ENCODE measurements at places on chromosomes 11 and 22.
A peak's percentile ranks its signal among the peaks of the same experiment; 100 is the strongest.

DNA sequence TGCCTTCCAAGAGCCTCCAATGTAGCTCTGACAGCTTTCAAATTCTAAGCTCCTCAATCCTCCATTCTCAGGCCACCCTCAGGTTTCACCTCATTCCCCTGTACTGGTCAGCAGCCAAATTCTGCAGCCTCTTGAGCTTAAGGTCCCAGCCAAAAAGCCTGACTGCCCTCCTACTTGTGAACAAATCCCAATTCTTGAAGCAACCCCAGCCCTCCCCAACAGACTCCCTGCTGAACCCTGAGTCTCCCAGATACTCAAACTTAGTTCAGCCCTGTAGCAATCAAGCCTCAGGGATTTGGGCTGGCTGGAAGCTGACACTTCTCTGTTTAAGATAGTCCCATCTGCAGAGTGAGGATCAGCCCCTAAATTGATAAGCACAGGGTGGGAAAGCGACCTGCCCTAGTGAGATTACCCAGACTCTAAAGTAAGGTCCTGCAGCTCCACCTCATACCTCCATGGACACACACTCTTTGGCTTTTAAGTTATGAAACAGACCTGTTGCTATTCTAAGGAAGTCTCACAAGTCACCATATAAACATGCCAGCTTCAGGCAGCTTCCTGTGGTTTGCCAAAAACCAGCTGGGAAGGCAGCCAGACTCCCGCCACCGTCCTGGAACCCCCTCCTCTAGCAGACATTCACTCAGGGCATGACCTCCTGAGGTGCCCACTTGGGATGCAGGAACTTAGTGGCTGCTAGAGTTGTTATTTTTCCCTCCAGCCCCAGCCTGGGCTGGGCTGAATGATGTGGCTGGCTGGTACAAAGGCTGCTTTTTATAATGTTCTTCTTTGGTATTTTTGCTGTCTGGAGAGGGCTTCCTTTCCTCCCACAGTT, 82.5 kb upstream of the PICALM start:
- ATAC-seq = no peak

GRCh38 chr11:123197711-123198110, 2.7 kb upstream of the CLMP start:
- ATAC-seq = no peak

GRCh38 chr11:81647374-81647773, 1086.3 kb downstream of the FAM181B start:
- no peak for ATAC-seq

GRCh38 chr22:31227186-31227585, 15.1 kb downstream of the LIMK2 start:
- no peak for ATAC-seq

GRCh38 chr11:76744186-76745043, 38.7 kb upstream of the TSKU start:
- no peak for ATAC-seq

- peak; percentile 49 for ATAC-seq
Measured at GRCh38 chr11:134050541-134051383, 18.1 kb upstream of the JAM3 start.

DNA sequence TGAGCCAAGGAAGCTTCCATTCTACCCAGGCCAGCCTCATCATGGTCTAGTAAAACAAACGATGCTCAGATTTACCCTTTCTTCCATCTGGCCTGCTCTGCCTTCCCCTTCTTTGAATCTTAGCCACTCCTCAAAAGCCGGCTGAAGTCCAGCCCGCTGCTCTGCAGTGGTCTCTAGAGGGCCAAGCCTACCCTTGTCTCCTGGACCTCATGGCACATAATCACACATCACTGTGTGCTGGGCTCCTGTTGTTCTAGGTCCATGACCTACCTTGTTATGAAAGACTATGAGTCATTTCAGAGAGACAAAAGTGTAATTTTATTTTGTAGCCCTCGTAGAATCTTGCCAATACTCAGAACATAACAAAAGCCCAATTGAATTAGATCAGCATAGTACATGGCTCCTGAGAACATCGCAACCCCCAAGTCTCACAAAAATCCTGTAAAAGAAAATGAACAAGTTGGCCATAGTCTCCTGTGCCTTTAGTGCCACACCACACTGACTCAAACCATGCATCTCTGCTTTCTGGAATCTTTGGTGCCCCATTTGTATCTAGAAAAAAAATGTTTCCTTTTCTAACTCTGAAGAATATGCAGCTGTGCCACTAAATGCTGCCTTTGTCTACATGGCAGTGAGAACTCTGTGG, 192.7 kb downstream of the OPCML start:
- ATAC-seq = no peak

DNA sequence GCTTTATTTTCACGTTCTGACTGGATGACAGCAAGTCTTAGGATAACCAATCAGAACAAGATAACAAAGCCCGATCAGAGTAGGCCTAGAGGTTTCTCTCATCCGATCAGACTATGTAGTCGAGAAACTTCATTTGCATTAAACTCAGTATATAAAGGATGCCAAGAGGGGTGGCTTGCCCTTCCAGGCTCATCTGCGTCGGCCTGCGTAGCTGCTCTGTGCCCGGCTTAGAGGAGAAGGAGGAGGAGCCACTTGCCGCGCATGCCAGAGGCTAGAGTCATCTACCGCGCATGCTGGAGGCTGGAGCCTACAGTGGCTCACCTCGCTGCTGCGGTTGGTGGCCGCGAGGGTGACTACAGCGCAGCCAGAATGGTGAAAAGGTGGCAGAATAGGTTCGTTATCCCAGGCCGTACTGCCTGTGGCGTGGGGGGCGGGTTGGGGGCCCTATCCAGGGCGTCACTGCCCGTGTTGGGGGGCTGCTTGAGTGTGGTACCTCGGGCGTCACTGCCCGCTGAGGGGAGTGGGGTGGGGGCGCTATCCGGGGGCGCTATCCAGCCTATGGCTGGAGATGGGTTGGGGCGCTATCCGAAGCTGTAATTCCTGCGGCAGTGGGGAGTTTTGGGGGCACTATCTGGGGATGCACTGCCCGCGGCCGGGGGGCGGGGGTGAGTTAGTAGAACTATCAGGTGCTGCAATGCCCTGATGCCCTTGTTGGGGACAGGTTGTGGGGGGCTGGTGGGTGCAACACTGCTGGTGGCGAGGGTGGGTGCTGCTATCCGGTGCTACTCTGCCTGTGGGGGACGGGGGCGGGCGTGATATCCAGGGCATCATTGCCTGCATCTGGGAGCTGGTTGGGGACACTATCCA, at the start of gene RFPL2:
RFPL2 (minus strand) TSS at position 218 of the 867 bp plus-strand sequence. CDS start 2,622 bp downstream, outside the sequence.
- ATAC-seq = peak; percentile 84

DNA sequence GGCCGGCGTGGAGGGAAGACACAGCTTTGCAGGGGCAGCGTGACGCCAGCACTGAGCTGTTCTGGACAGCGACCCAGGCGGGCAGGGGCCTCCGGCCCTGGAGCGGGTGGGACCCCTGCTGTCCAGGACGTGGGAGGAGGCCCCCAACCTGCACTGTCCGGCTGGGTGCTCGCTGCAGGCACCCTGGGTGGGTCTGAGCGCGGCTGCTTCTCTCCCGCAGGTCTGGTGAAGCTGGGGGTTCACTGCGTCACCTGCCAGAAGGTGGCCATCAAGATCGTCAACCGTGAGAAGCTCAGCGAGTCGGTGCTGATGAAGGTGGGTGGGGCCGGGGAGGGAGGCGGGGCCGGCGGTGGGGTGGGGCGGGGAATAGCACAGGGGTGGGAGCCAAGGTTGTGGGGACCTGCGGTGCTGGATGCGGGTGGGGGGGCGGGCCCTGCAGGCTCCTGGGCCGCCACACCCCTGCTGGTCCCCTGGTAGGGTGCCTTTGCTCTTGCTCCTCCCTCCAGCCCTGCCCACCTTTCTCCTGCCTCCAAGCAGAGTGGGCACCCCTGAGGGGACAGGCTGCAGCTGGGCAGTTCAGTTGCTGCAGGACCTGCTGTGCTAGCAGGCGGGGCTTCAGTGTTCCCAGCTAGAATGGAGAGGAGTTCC, 46.2 kb downstream of the BRSK2 start:
- peak; percentile 81 for ATAC-seq

GRCh38 chr11:109885006-109885405, 208.2 kb upstream of the ZC3H12C start:
- no peak for ATAC-seq

GRCh38 chr11:17541330-17541885, 2.8 kb downstream of the USH1C start:
- peak; percentile 39 for ATAC-seq

GRCh38 chr11:119266517-119267255, 50.2 kb downstream of the MCAM start:
- no peak for ATAC-seq

DNA sequence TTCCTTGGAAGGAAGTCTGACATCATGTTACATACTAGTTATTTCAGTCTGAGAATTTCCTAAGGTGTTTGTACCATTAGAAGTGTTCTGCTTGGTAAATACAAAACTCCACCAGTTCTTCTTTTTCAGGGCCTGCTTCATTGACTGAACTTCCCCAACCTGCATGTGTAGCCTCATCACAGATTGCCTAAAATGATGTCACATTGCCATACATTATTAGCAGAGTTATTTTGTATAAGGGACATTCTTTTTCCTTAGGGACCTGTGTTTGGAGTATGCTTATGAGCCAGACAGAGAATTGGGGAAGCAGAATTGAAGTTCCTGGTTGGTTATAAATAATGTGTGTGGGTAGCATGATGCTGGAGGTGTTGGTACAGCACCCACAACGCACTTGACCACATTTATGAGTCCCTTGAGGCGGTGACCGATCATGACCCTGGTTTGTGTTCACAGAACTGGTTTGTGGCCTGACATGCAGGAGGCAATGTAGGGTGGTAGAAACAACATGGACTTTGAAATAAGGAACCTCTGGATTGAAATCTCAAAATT, 16.4 kb upstream of the MMP7 start:
- no peak for ATAC-seq

DNA sequence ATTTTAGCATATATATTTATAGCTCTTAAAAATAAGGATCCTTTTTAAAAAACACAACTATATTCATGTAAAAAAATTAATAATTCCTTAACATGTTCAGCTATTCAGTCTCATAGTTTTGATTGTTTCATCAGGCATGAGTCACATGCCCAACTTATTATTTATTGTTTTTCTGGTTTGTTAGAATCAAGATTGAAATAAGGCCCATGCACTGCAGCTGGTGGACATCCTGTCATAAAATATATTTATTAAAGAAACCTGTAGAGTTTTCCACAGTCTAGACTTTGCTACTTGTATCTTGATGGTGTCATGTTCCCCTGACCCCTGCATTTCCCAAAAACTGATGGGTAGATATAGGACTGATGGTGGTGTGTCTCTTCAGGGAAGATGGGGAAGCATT, 77.4 kb downstream of the PARVA start:
- ATAC-seq = no peak

DNA sequence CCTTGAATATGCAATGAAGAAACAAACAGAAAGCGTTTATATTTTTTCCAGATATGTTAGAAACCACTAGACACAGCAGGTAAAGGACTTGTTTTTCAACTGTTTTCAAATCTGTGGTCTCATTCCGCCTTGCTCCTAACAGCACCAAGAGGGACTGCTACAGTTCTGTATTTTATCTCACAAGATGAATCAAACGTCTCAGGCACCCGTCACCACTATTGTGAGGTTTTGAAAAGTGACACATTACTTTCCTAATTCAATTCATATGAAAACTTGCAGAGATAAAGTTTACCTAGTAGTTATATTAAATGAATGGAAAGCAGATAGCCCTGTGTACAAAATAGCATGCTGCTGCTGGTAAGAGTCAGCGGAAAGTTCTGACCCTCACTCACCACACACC, 386.3 kb downstream of the ETS1 start:
- ATAC-seq = no peak

DNA sequence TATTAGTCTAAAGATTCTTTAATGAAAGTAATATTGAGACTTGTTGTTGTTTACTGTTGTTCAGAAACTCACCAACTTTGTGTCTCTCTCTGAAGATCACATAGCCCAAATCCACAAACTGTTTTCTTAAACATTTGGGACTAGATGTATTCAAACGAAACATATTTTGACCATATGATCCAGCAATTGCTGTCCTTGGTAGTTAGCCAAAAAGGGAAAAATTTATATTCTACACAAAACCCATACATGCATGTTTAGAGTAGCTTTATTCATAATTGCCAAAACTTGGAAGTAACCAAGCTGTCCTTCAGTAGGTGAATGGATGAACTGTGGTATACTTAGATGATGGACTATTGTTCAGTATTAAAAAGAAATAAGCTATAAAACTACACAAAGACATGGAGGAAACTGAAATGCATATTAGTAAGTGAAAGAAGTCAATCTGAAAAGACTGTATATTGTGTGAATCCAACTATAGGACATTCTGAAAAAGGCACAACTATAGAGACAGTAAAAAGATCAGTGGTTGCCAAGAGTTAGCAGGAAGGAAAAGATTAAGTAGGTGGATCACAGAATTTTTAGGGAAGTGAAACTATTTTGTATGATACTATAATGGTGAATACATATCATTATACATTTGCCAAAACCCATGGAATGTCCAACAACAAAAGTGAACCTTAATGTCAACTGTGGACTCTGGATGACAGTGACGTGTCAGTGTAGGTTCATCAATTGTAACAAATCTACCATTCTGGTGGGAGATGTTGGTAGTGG, 442.9 kb downstream of the INSC start:
- ATAC-seq = no peak

DNA sequence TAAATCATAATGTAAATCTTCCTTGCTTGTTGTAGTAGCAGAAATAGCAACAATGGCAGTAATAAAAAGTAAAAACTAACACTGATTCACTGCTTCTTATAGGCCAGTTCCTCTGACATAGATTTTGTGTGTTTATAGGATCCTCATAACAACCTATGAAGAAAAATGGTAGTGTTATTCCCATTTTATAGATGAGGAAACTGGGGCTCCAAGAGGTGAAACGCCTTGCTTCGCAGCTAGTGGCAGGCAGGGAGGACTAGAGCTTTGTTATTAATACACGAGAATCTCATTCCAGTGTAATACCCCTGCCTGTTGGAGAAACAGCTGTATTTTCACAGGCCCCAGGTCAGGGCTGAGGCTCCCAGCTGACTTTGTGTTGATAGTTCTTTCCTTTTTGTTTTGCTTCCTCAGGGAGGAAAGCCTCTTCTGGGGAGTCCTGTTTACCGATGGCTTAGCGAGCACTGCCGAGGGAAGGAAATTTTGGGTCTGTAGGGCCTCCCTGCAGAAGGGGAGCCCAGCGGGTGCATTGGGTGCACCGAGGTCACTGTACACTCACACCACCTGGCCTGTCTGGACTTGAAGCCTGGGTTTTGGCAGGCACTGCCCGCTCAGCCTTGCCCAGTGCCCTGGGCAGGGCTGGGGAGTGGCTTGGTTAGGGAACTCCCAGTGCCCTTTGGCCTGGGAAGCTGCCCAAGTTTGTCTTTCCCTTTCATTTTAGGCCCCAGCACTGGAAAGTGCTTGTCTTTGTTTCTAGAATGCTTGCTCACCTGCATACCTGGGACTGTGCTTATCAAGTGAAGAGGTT, 13.5 kb downstream of the KIAA1671 start:
- no peak for ATAC-seq

All from motor neuron (in vitro differentiated cells).